SW 1271 (cell line): ENCODE measurements at places on chromosomes 11 and 22.

- DNase-seq: no peak
These were observed 89.3 kb downstream of the CCDC81 start for GRCh38 chr11:86463955-86464354.

- no peak for DNase-seq
These were observed 38.5 kb downstream of the CWC15 start for GRCh38 chr11:94934846-94935245.

DNA sequence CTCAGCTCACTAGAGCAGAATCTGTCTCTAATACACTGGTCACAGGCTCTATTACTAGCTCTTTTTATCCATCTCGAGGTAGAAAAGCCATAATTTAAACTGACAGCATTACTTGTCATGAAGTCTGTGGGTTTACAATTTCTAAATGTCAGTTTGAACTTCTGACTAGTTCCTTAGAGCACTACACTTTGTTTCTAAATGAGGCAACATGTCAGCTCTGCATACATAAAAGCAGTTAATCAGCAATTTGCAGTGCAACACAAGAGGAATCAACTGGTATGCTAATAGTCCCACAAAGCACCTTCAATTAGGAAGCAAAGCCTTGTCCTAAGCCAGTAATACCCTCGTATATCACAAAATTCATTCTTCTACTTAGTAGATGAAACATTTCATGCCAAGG is 321.3 kb downstream of the TTC28 start:
- DNase-seq: no peak

GRCh38 chr11:16186680-16187079 is 169.7 kb downstream of the SOX6 start:
- DNase-seq: no peak

- peak; percentile 69 for DNase-seq
These were observed 79.0 kb downstream of the AASDHPPT start for GRCh38 chr11:106156290-106156937.

- no peak for DNase-seq
These were observed 273.6 kb downstream of the OPCML start for GRCh38 chr11:133258751-133259150.

GRCh38 chr11:76071090-76071489 is 135.2 kb downstream of the WNT11 start:
- DNase-seq: no peak

GRCh38 chr22:31882971-31883370 is 61.4 kb upstream of the YWHAH start:
- no peak for DNase-seq

GRCh38 chr22:31561238-31561887 is 65.0 kb downstream of the SFI1 start:
- DNase-seq: peak; percentile 49

DNA sequence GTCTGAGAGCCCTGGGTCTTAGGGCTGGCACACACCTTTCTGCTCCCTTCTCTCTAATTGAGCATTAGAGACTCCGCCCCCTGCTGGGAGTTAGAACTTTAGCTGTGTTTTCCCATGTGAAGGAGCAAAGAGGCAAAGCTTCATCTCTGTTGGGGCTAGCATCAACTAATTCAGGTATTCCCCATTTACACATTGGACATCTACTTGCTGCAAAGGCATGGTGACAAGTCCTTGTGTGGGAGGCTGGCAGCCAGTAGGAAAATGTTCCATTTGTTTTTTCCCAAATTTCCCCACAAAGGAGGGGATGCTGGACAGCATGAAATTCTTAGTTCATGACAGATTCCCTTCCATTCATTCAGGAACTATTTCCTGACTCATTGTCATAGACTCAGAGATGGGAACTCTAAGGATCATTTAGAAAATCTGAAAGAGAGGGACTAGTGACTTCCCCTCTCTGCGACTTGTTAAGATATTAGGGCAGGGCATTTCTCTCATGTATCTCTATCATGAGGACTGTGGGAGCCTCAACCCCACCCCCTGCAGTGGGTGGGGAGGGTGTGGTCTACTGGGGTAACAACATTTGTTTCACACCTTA is 3.6 kb downstream of the CD44 start:
- DNase-seq: peak; percentile 58

- peak; percentile 58 for DNase-seq
These were observed 1.5 kb downstream of the CASTOR1 start for GRCh38 chr22:30287648-30288418.

DNA sequence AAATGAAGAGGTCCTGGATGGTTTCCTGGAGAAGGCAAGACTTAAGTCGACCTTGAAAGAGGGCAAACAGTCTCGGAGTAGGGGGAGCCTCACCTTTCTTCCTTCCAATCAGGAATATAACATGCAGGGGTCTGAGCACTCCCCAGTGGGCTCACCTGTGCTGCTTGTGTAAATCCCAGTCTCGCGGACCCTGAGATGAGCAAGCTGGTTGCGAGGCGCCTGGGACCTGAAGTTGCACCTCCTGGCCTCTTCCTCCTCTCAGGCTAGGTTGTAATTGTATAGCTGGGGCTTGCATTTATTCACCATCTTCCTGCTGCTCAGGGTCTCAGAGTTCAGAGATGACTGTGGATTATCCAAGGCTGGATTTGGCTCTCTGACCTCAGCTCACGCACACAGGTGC is 7.5 kb upstream of the WBP2NL start:
- no peak for DNase-seq

- DNase-seq: no peak
These were observed 1.3 kb downstream of the HIRA start for GRCh38 chr22:19429950-19430889.

DNA sequence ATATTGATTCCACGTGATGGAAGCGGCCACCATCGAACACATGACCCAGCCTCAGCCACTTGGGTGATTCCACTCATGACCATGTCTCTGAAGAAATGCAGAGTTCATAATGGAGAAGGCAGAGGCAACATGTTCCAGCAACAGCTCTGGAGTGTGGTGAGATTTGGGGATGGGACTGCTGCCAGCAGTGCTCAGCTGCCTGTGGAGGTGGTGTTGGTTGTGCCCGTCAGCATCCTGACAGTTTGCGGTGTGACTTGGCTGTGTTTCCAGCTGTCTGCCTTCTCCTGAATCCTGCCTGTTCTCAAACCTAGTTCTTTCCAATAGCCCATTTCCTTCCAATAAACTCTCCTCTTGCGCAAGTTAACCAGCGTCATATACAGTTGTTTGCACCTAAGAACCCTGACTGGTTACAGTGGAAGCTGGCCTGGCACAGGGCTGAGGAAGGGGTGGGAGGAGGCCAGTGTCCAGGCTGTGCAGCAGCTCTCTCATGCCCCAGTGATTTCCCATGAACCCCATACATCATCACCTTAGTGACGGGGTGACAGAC is 22.0 kb upstream of the OR8B8 start:
- DNase-seq: no peak

GRCh38 chr11:61082062-61082870 is 20.0 kb upstream of the CD5 start:
- no peak for DNase-seq

DNA sequence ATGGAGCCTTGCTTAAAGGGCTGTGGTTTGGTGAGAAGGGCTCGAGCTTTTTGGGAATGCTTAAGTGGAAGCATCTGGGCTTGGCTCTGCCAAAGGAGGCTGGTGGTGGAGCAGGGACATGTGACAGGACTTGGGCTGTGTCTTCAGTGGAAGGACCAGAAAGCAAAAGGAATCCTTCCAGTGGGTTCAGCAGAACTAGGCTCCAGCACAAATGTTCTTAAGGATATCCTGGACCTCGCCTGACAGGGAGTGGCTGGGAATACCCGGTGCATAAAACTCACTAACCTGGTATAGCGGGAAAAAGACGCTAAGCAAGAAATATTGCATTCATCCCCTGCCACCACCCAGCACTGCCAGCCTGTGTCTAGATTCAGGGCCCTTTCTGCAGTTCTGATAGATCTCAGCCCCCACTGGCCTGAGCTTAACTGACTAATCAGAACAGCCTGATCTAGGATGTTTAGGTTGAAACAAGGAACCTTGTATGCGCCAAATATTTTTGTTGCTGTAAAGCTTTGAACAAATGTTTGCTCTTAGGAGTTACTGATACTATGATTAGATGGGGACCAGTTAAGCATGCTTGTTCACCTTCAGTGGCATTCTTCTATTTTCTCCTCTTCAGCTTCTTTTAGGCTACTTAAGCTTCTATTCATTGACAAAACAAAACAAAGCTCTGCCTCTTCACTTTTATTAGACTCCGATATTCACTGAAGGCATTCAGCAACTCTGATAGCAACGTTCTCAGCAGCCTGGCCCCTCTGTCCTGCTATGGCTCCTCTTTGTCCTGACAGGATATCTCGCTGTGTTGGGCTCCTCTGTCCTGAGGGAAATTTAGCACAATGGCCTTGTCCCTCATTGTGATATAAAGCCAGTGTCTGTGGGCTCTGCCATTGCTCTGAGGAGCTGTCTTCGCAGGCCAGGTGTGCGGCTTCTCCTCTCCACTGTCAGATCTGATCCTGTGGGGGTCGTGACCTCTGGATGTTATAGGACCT is 25.0 kb downstream of the PPFIBP2 start:
- DNase-seq: no peak

DNA sequence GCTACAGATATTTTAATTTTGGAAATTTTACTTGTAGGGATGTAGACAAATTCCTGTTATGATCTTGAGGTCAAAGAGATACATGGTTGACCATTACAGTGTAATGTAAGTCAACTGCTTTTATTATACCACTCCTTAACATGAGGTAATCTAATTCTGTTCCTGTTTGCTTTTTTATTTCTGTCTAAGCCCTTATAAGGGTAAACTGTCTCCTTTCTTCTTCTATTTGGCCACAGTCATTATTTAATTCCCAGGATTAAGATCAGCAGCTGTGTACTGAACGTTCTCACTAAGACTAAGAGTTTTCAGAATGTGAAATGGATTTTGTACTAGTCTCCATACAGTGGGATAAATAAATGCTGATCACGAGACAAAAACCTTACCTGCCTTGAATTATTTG is 32.8 kb downstream of the C2CD3 start:
- DNase-seq: no peak

DNA sequence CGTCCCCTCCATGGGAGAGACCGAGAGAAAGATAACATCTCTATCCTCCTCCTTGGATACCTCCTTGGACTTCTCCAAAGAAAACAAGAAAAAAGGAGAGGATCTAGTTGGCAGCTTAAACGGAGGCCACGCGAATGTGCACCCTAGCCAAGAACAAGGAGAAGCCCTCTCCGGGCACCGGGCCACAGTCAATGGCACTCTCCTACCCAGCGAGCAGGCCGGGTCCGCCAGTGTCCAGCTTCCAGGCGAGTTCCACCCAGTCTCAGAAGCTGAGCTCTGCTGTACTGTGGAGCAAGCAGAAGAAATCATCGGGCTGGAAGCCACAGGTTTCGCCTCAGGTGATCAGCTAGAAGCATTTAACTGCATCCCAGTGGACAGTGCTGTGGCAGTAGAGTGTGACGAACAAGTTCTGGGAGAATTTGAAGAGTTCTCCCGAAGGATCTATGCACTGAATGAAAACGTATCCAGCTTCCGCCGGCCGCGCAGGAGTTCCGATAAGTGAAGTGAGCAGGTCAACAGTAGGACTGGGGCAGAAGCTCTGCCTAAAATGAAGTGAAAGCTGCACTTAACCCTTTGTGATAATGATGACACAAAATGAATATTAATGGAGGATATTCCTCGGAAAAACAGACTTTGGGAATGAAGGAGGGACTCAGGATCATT is 65.3 kb downstream of the WNT11 start:
- DNase-seq: no peak

GRCh38 chr11:76285397-76286104 is 79.2 kb upstream of the WNT11 start:
- DNase-seq: no peak

GRCh38 chr22:28009272-28009827 is 90.3 kb upstream of the PITPNB start:
- peak; percentile 33 for DNase-seq

DNA sequence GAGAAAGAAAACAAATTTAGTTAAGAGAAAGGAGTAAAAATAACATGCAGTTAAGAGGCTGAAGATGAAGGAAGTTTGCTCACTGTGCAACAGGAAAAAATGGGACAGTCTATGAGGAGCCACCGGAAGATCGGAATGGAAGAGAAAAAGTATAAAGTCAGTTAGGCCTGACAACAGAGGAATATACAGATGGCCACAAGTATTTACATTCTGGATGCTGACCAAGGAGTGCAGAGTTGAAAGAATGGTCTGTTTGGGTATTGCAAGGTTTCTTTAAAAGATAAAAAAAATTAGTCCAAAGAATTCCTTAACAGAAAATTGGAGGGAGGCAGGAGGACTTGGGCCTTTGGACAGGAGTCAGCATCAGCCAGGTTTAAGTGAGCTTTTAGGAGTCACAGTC is 37.5 kb downstream of the RBFOX2 start:
- DNase-seq: no peak

DNA sequence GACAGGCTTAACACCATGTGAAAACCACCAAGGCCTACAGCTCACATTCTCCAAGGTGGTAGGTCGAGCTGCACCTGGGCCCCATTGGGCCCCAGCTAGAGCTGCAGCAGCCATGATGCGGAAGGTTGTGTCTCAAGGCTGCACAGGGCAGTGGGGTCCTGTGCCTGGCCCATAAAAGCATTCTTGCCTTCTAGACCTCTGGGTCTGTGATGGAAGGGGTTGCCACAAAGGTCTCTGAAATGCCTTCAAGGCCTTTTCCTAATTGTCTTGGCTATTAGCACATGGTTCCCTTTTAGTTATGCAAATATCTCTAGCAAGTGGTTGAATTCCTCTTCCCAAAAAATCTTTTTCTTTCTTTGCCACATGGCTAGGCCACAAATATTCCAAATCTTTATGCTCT is 52.5 kb upstream of the C11orf58 start:
- DNase-seq: no peak

DNA sequence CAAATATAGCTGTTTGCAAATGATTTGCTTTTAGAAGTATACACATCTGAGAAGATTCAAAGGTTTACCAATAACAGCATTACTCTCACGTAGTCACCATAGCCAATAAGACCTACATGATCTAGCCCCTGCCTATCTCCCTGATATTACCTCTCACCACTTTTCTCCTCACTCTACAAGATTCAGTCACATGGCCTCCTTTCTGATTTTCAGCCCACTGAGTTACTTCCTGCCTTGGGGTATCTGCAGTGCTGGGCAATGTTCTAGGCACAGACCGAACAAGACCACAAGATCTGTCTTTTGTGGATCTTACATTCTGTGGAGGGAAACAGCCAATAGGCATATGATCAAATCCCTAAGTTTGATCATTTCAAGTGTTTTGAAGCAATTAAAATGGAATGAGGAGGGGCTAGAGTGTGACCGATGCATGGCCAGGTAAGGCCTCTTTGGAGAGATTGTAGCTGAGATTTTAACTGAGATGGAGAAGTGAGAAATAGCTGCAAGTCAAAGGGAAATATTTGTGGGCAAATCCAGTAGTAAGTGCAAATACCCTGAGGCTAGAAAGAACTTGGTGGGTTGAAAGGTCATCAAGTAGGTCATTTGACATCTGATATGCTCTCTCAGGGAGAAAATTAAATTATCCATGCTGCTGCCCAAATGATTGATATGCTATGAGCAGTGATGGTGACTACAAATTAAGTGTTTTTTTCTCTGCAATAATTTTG is 43.1 kb downstream of the ARL14EP start:
- DNase-seq: no peak

- DNase-seq: no peak
These were observed 160.1 kb downstream of the RAB38 start for GRCh38 chr11:88015170-88015569.
